Stimulated activated CD4-positive, alpha-beta T cell treated with anti-CD3 and anti-CD28 coated beads, TNF-alpha, amount 100 ng/mL, for 24 hours (primary cell): ENCODE measurements at places on chromosomes 4 and X.

DNA sequence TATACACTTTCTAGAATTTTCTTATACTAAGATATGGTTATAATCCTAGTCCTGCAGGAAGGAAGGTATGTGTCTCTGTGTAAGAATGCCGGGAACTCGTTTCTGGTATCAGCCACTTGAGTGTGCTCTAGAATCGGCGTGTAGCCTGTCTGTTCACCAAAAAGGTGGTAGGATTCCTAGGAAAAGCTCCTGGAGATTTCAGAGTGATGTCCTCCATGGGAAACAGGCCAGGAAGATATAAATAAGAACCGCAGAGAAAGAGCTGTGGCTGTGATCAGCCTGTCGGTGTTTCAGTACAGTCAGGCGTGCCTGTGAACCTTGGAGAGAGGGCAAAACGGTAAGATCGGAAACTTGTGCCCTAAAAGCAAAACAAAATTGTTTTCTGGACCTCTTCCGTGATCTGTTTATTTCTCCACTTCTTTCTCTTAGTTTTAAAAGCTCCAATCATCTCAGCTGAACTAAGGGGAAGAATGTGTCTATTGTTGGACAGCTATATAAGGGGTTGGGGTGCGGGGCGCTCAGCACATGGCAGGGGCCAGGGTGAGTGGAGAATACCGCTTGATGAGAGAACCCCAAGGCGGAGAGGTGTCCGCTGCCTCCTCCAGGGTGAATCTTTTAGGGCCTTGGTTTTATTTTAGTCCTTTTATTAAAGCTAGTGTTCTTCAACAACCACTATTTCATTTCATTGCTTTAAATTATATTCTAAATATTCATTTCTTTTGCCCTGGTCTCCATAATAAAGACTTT is 303.8 kb upstream of the TENM3 start:
- no peak for DNase-seq

DNA sequence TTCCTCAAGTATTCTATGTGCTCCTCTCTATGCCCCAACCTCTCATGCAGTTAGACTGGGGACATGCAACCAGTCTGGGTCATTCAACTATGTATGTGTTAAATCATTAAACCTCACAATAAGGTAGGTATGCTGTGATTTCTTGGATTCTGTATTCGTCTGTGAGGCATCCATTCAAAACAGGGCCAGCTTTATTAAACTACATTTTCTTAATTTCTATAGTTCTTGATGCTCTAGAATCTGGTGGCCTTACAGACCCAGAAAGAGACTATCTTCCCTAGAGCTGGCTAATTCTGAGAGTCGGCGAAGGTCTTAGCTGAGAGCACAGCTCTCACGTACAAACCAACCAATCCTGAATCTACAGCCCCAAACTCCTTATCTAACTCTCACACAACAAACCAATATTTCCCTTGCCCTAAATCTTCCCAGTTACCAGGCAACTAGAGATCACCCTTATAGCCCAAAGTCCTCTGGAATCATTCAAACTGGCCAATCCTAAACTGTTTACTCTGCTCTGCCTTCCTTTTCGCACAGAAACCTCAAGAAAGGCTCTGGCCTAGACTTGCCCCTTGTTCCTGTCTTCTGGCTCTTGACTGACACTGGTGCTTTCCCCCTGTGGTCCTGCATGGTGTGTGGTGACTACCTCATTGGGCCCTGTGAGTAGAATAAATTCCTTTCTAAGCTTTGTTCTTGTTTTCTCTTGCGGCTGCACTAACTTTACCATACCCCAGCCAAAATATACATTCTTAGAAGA is 203.5 kb upstream of the TET2 start:
- no peak for DNase-seq

DNA sequence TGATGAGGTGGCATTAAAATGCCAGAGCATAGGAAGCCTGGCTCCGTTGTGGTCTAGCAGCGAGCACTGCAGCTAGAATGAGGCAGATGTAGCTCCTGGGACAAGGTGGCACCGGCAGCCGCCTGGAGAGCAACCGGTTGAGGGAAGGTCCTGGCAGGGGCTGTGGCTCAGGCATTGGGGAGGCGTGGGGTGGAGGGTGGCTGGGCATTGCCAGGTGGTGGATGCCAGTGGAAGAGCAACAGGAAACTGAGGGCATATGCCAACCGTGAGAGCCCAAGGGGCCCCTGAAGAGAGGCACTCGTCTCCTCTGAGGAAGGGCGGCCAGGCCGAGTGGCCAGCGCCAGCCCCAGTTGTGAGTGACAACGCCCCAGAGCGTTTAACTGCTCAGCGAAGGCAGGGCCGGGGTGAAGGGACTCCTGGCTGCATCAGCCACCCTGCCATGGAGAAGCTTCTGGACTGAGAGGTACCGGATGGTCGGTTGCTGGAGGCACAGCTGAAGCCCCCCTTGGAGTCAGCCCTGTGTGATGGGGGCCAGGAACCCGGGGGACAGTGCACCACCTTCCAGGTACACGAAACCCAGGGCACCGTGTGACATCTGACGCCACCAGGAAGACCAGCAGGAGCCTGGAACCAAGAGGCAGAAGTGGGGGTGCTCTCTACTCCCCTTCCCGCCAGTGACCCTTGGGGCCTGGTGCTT is 13.2 kb upstream of the PDE6B start:
- DNase-seq, result no peak

GRCh38 chr4:40564815-40565483 is 64.7 kb downstream of the RBM47 start:
- no peak for DNase-seq

GRCh38 chr4:100087743-100088142 is 102.5 kb downstream of the DDIT4L start:
- DNase-seq, result no peak

- no peak for DNase-seq
Observed at GRCh38 chr4:171516694-171517093, 296.5 kb upstream of the GALNTL6 start.

DNA sequence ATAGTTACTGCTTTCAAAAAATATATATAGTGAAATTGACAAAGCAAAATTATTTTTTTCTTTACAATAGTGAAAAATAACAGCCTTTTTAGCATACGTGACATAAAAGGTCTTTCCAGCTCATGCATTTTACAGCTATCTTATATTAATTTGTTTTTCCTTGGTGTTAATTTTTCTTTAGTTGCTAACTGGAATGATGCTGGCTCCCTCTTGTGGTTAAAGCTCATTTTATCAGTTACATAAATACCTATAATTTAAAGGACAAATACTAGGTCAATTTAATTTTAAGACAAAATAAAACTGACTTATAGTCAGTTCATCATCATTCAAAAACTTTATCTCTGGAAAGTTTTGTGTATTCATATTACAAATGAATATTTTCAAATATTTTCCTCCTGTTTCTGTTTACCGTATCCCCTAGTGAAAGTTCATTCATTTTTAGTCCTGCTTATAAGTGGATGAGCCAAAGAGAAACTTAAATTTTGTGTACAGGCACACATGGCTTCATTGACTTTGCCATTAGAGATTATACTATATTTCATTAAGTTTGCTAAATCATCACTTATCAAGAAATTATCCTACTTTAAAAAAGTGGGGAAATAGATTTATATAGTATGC is 9.9 kb upstream of the ANAPC4 start:
- no peak for DNase-seq

- no peak for DNase-seq
Observed at GRCh38 chr4:118756958-118757357, 71.8 kb downstream of the METTL14 start.
